ENCODE measurements at places on chromosomes 6 and 20.

DNA sequence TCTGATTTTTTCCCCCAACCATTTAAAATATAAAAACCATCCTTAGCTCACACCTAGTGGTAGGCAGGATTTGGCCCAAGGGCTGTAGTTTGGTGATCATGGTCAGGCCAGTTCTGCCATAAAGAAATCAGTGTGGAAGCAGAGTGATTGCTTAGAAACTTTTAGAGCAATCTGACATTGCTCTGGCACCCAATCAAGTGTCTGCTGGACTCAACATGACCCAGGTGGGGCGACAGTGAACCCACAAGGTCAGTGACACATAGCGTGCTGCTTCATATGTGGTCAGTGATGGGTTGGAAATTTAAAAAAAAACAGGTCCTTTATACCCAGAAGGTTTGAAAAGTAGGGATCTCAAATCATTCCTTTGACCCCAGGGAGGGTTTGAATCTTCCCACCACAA, 107.9 kb downstream of the BANF2 start:
- no peak for DNase-seq

GRCh38 chr20:13418263-13419229, 197.5 kb downstream of the ISM1 start:
- no peak for DNase-seq

DNA sequence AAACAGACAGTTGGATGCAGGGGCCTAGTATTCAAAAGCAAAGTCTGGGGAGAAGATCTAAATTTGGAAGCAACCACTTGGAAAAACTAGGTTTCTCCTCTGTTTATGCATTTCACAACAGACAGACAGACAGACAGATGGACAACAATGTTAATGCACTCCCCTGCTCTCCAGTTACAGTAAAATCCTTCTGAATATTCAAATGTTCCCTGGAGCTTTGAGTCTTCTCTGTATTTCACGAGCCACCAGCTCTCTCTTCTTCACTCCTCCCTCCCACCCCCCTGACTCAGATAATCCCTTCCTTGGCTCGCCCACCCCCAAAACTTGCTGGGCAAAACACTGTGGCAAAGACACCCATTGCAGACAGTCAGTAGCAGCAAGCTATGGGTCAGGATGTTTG, 129.3 kb upstream of the TOP1 start:
- DNase-seq = no peak

GRCh38 chr6:160030103-160030502, 61.2 kb downstream of the IGF2R start:
- no peak for DNase-seq

DNA sequence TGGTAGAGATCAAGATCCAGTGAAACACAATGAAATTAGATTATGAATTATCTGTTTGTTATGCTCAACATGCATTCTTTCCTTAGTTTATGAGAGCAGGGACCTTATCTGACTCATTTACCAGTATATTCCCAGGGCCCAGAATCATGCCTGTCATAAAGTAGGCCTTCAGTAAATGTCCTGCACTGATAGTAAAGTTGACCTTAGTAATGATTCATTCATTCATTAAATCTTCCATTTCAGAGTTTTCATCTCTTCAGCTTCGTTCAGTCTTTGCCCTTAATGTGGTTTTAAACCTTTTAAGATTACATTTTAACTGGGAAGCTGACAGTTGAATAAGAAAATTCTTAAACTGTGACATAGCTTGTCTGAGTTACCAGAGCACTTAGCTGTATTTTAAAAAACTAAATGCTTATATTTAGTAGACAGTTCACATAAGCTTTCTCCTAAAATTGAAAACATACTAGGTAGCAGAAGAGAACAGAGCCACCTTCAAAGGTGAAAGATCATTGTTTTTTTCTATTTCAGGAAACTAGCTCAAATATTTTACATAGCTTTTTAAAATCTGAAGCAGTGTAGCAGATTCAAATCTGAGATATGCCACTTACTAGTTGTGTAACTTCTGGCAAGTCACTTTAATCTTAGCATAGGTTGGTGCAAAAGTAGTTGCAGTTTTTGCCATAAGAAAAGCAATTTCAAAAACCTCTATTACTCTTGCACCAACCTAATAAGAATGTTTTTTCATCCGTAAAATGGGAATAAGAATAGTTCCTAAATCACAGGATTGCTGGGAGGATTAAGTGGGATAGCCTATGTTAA, 41.4 kb downstream of the MCM8 start:
- no peak for DNase-seq

DNA sequence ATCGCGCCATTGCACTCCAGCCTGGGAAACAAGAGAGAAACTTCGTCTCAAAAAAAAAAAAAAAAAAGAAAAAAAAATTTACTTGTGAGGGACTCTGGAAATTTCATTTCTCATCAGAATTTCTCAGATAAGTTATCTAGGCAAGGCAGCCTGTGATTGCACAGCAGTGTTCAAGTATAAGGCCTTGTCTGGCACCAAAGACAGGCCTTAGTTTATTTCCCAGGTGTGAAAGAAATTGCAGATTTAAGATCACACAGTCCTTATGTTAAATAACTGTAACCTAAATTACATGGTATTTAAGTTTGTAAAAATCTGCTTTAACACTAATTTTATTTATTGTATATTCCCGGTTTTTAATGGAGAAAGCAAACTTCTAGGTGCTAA, 34.8 kb downstream of the HFE start:
- DNase-seq = no peak

DNA sequence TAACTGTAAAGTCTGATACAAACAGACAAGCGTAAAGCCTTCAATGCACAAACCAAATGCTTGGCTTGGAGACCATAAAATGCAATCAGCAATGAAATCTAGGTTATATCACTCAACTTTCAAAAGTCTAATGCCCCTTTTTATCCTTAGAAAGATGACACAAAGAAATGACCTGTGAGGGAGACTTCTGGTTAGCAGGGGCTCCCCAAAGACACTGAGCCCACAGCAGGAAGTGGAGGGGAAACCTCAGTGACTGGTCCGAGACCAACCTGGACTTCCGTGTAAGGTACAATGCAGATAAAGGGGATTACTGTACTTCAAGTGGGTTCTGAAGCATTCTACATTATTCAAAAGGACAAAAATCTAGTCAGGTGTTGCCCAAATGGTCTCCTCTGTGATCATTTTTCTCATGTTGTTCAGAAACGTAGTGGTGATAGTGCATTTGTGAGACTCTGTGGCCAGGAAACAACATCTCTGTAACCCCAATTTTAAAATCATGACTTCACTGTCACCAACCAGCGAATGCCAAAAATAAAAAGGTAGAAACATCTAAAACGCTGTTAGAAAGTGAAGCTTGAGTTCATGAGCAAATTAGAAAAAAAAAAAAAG, 88.2 kb downstream of the HIVEP2 start:
- no peak for DNase-seq

DNA sequence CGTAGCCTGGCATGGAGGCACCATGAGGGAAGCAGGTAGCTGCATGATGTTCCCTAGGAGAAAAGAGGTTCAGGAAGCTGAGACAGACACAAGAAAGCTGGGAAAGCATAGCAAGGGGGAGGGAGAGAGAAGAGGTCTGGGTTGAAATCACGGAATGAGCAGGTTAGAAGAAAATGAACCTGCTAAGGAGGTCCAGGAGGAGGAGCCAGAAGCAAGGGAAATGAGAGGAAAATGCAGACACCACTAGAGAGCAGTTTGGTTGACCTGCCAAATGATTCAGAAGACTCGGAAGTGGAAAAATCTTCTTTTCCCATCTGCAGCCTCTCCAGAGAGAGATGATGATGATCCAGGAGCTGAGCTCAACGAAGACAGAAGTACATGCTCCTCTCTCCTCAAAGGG, 70.9 kb downstream of the VIP start:
- DNase-seq = no peak

- DNase-seq = no peak
Measured at GRCh38 chr6:146598772-146599405, at the start of gene ADGB. Gene ADGB, plus strand, starts transcription at chr6:146598972. Its CDS starts 69 bp downstream, at chr6:146599041.

- DNase-seq = no peak
Measured at GRCh38 chr6:22513667-22514066, 55.7 kb upstream of the HDGFL1 start.
